ENCODE measurements at places on chromosomes 4 and X. TPM values are rescaled to one million over a fixed set of nuclear protein-coding genes. Genes with fewer than 3 reads are reported as not detected.

DNA sequence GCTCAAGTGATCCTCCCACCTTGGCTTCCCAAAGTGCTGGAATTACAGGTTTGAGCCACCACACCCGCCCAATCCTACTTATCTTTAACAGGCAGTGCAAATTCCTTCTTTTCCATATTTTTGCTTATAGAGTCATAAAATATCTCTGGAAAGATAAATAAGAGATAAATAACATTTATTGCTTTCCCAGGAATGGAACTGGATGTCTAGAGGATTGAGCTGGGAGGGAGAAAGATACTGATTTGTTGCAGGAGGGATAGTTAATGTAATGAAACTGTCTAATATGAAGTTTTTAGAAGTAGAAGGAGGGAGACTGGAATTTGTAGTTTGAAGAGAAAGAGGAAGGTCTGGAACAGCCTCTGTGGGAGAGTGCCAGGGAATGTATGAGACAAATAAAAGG lies 20.2 kb downstream of the ITGB1BP2 start:
- no peak for DNase-seq

- peak; percentile 80 for DNase-seq
Observed at GRCh38 chrX:100819837-100820666, at the start of gene CSTF2. TSS of gene CSTF2 (plus strand) at chrX:100820391. CDS start at chrX:100820417, 26 bp downstream.

DNA sequence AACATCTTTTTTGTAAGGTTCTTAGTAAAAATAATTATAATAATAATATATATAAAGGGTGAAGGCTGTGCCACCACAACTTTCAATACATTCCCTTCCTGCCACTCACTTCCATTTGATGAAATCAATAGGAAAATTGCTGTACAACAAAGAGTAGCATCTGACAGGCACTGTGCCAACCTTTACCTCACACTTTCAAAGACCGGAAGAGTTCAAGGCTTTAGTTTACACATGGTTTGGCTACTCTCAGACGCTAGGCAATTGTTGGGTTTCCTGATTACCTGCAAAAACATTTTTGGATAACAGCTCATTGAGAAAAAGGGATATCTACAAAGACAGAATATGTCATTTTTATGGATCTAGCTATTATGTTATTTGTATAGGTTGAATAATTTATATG lies 5.5 kb upstream of the ING2 start:
- no peak for DNase-seq

DNA sequence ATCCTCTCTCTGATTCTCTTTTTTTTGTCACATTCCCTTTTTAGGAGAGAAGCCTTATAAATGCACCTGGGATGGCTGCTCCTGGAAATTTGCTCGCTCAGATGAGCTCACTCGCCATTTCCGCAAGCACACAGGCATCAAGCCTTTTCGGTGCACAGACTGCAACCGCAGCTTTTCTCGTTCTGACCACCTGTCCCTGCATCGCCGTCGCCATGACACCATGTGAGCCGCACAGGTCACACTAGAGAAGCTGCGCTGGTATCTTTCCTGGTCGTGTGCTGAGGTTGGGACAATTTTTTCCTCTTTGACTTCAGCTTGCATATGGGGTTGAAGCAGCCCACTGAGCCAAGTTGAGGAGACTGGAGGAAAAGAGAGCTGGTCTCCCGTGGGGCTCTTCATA lies 52.1 kb downstream of the KLF8 start:
- no peak for DNase-seq

DNA sequence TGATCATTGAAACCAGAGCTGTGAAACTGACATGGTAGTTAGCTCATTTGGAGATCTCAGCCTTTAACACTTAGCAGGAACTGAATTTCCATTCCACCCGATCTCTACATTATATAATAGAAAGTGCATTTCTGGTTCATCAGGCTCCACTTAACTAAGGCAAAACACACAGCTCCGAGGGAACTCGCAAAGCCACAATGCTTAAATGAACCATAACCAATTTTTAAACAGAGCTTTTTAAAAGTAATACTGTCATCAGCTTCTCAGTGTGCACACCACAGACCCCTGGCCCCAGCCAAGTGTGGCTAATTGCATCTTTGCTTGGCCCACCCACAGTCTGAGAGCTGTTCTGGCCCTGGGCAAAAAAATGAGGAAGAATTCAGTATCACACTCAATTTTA lies 66.1 kb downstream of the DCHS2 start:
- no peak for DNase-seq

DNA sequence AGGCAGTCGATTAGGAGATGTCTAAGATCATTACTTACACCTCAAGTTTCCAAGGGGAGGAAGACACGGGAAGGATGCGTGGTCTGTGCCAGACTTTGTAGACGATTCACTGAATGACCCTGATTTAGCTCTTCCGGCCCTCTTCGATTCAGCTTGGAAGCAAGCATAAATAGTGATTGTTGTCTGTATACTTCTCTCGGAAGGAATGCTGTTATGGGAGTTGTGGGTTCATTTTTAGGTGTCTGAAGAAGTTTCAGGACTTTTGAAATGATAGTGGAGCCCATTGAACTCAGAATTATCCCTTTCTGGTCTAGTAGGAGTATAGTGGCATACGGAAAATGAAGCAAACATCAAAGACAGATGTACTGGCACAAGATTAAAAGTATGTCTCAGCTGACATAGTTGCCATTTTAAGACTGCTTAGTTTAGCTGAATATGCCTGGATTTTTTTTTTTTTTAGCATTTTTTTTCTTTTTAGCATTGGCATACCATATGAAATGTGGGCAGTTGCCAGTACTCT lies 1.0 kb upstream of the ANKRD17 start:
- no peak for DNase-seq

DNA sequence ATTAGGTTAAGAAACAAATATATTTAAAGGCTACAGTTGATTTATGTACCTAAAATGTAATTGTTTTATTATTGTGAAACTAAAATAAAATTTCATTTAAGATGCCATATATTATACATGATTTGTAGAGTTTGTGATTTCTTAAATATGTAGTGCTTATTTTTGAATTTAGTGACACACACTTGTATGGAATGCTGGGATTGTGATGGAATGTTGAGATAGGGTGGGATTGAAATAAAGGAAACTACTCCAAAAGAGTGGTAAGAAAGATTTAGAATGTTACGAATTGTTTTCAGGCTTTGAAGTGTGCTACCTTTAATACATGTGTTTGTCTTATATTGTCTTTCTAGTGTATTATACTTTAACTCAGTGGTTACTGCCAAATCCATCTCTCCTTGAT lies 330.3 kb upstream of the PITX2 start:
- no peak for DNase-seq

DNA sequence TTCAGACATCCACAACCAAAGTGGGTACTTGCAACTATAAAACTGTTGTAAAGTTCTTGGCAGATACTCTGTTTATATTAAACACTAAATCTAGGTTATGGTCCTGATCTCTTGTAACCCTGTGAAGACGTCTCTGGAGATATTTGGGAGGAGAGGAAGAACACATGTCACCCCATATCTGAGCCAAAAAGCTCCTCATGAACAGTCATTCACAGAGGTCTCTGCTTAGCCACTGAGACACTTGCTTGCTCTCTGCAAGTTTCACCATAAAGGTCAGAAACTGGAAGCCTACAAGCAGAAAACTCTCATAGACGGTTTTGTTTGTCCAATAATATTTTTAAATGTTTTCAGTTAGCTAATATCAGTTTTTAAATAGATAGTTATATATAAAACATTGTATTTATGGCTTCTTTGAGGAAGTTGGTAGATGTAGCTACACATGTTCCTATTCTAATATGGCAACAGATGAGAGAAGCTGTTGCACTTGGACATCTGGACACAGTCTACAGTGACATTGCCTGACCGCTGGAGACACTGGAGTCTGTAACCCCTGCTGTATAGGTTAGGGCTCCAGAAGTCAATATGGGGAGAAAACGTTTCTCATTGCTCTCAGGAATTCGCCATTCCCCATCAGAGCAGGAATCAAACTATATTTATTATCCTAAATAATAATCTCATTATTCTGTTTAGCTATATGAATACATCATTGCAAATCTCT lies 73.6 kb downstream of the C4orf46 start:
- DNase-seq: no peak

DNA sequence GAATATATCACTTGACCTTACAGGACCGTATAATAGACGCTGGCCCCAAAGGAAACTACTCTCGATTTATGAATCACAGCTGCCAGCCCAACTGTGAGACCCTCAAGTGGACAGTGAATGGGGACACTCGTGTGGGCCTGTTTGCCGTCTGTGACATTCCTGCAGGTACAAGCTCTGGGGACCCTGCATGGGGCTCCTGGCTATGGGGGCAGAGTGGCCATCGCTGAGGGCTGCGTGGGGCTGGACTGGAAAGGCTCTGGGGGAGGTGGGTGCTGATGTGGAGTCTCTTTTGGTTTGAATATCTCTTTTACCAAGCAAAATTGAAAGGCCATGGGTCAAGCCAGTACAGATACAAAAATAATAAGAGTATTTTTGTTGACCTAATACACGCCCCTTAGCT lies 33.9 kb downstream of the NELFA start:
- DNase-seq: no peak

DNA sequence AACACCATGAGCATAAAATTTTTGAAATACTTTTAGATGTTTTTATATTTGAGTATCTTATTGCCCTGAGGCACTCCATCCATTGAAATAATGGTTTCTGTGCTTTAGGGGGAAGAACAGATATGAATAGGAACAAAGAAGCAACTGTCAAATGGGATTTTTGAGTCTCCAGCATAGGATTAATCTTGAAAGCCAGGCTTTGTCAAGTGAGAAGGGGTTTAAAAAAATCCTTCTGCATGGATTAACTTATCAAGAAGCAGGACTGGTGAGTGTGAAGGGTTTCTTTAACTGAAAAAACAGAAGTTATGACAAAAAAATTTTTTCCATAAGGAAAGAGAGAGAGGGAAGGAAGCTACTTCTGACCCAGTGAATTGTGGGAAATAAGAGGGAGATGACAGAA lies 7.6 kb upstream of the NUDT9 start:
- DNase-seq: no peak

DNA sequence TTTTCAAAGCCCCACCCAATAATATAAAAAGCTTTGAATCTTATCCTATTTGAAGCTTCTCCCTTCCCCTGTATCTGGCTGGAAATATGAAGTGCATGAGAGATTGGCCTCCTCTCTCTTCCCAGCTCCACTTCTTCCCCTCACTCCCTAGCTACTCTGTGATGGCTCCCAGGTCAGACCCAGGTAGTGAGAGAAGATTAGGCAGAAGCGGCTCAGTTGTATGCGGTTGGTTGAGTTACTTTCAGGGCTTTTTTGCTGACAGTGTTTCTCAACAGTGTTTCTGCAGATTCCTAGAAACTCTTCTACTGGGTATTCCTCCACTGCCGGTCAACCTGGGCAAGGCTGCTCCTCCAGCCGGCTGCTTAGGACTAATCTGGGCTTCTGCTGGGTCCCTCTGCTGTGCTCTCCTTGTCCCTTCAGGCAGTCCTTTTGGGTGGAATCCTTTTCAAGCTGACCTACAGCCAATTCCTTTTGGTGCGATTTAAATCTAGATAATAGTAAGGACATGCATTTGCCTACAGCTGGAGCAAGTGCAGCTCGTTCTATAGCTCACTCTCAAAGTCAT lies 87.4 kb upstream of the SLC7A11 start:
- no peak for DNase-seq

DNA sequence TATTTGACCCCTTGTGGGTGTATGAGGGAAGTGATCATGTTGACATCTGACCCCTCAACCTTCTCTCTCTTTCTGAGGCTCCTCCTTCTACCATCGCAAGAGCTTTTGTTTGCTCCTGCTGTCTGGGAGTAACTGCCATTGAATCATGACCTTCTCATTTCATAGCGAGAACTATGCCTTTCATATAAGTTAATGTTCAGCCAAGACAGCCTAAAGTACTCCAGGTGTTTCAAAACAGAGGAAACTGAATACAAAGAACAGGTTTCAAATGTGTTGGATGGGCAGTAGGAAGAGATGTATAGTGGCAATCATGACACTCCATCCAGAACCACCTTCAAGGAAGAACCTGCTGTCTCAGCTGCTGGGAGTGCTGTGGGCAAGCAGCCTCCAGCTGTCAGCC lies 403.1 kb downstream of the MID1IP1 start:
- DNase-seq: no peak

DNA sequence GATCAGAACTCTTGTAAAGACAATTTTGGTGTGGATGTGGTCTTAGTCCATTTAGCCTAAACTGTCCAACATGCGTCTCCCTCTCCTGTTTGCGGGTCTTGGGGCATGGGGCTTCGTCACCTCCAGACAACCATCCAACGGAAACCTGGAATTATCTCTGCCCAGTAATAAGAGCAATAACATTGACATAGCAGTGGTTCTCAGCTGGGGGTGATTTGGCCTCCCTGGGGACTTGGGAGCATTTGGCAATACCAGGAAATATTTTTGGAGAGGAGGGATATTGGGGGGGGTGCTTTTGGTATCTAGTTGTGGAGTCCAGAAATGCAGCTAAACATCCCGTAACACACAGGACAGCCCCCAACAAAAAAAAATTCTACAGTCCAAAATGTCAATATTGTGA lies 47.2 kb downstream of the SEL1L3 start:
- DNase-seq: no peak

DNA sequence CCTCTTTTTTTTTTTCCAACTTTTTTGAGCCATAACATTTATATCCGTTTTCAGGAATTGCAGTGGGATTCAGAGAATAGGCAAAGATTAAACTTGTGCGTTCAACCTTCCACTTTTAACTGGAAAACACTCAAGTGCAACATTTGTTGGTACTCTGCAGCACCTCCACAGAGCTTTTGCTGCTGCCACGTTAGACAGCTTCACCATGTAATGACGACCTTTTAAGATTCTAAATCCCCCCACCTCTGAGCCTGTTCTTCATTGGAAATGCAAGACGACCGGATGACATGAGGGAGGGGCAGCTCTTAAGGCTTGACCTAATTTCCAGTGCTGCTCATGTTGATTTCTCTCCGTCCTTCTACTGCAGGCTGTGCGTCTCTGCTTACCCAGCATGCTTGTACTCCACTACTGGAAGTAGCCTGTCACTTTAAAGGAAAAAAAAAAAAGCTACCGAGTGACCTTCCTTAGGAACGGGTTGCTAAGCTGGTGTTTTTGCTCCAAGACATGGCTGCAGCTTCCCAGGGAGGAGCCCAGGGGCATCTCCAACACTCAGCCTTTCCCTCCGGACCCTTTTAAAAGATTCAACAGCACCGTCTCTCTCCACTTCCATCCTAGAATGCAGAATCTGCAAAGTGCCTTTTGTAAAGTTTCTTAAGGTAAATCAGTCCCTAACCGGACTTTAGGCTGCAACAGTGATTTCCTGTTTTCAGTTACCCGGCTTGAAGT lies at the start of gene CC2D2A:
Gene CC2D2A (plus strand): TSS at position 481 of the 726 bp plus-strand sequence. CDS start 6,051 bp downstream, outside the sequence.
- peak; percentile 45 for DNase-seq

GRCh38 chr4:41624765-41625164 lies 86.8 kb downstream of the LIMCH1 start:
- no peak for DNase-seq

DNA sequence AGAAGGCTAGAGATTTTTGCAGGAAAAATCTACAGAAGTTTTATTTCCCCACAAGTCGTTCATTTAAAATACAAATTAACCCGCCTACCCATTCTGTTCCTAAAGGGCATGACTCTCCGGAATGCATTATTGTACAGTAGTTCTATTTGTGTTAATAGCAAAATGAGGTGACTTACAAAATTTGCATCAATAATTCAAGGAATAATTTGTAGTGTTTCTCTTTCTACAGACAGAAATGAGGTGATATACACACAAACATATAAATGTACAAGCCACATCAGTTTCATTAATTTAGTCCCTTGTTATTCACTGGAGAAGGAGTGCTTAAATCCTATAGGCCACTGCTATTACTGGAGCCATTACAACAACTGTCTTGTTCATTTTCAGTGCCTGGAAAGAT lies 501.3 kb upstream of the DIAPH2 start:
- no peak for DNase-seq

THOC2 gene
- 59.5 TPM for total RNA-seq

RBM47 gene
- 3.0 TPM for total RNA-seq

PGAM4 gene
- not detected for total RNA-seq

UGT8 gene
- total RNA-seq: 14.2 TPM
